ENCODE measurements at places on chromosomes 16 and 17. TPM values are rescaled to one million over a fixed set of nuclear protein-coding genes. Genes with fewer than 3 reads are reported as not detected.

Gene CES5A
- total RNA-seq, result not detected

Gene MPV17L
- total RNA-seq, result 8.2 TPM

Gene KRT34
- total RNA-seq, result not detected

Gene KRTAP4-4
- total RNA-seq, result not detected

Gene HOXB9
- 20.3 TPM for total RNA-seq

Measured in metanephros (tissue), 2 donors.